ENCODE measurements at places on chromosomes 11 and 22.

GRCh38 chr11:2949920-2950319, 20.7 kb upstream of the PHLDA2 start:
- DNase-seq, result no peak

GRCh38 chr22:19607192-19608002, 83.2 kb upstream of the CLDN5 start:
- DNase-seq, result no peak

DNA sequence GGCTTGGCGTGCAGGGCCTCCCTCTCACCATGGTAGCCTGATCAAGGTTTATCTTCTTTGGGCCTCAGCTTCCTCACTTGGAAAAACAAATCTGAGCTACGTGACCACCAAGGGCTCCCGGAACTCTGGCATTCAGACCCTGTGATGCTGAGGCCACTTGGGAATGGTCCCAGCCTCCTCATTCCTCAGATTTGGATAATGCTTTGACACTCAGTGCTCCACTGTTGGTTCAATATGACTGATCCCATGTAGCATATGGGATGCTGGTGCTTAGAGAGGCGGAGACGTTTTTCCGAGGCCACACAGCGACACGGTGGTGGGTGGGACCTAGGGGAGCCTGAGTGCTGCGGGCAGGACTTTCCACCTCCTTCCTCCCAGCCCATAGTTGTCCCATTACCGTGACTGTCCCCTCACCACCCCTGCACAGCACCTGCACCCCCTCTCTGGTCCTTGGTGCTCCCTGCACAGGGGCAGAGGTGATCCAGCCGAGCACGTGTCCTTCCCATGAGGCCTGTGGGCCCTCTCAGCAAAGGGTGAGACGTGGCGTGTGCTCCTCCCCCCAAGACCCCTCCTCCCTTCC, 23.1 kb downstream of the MB start:
- DNase-seq, result no peak

DNA sequence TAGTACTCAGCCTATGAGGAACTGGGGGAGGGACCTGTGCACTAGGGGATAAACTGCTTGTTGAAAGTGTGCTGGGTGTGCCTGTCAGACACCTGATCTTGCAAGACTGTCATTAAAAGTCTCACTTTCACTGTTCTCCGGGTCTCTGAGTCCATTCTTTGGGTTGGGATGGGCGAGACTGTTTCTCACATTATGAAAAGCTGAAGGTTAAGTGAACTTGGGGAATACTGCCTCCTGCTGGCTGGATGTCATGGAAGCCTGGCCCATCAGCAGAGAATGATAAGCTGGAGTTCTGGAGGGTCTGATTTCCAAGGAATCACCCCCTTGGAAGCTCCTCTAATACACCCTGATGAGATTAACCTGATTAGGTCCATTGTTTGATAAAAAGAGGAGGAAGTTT, 9.0 kb upstream of the VPREB1 start:
- DNase-seq, result peak; percentile 4

DNA sequence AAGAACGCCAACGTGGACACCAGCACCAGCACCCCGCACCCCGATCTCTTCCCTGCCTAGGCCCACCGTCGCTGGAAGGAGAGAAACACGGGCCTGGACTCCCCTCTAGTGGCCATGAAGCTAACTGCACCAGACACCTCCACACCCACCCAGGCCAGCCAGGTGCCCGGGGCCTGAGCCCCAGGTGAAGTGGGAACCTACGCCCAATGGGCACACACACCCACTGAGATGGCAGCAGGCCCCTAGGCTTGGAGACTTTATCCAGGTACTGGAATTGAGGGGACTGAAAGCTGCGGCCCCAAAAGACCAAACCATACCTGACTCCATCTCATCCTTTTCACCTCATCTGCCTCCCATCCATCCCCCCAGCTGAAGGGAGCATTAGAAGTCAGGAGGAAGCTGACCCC, 81.0 kb downstream of the BUD13 start:
- DNase-seq, result peak; percentile 25

DNA sequence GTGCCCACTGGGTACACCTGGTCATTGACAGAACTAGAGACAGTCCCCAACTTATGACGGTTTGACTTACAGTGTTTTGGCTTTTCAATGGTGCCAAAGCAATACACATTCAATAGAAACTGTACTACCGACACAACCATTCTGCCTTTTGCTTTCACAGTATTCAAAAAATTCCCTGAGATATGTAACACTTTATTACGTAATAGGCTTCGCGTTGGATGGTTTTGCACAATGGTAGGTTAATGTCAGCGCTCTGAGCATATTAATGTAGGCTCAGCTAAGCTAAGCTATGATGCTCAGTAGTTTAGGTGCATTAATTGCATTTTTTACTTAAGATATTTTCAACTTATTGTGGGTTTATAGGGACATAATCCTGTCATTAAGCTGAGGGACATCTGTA, 105.1 kb upstream of the B3GAT1 start:
- no peak for DNase-seq

All from M059J (cell line).